ENCODE measurements at places on chromosomes 2 and 18.

DNA sequence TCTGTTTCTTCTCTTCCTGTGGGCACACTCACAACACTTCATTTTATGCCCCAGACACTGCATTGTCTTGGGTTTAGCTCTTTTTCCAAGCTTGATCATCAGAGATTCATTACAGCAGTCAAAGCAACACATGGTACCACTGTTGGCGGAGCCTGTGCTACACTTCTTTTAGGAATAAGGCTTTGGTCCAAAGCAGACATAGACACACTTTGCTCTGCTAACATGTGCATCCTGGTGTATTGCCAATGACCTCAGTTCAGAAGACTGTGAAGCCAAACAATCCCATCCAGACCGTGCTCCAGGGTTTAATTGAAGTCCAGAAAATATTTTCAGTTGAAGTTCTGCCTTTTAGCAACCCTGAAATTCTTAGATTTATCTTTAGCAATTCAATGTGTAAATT lies 354.6 kb upstream of the RAB12 start:
- DNase-seq: no peak

DNA sequence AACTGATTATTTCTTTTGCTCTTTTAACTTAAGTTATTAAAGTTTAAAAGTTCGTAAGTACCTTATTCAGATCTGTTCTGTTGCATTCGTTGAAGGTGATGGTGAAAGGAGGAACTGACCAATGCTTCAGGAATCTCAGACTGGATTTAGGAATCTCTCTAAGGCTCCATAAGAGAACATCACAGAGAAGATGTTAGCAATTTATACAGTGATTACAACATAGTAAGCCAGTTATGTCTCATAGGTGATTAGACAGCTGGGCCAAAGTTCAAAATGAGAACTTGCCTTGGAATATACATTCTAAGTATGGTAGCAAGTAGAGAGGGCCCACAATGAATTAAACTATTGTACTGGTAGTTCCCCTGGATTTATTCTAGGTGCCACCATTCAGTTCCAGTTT lies 3.2 kb downstream of the MARS2 start:
- no peak for DNase-seq

- no peak for DNase-seq
These were observed 76.3 kb upstream of the GALNT5 start for GRCh38 chr2:157181234-157181633.

- DNase-seq: no peak
These were observed 293.2 kb upstream of the ZNF804A start for GRCh38 chr2:184305105-184305504.

GRCh38 chr2:39434233-39434897 lies 2.7 kb downstream of the MAP4K3 start:
- no peak for DNase-seq

DNA sequence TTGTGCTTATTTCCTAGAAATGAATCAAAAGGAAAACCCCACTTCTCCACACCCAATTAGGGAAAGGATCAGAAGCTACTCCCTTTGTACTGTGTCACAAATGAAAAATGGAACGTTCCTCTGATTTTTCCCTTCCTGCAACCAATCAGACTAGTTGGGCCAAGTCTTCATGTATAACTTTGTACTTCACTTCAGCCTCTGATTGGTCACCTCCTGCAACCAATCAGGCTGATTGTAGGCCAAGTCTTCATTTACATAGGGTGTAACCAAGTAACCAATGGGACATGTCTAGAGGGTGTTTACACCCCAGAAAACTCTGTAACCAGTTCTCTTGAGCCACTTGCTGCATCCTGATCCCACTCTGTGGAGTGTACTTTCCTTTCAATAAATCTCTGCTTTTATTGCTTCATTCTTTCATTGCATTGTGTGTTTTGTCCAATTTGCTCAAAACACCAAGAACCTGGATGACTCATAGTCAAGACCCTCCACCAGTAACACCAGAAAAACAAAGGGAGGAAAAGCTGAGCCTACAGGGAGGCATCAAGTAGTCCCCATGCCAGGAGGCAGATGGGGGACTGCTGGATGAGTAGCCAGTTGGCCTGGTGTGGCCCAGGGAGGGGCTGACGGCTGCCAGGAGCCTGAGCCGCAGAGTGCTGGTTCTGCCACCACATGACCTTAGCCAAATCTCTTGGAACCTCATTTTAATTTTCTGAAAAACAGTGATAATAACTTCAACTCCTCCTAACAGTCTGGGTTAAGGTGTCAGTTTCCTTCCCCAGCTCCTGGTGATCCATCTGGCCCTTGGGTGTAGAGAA lies 46.1 kb downstream of the SOWAHC start:
- DNase-seq: no peak

DNA sequence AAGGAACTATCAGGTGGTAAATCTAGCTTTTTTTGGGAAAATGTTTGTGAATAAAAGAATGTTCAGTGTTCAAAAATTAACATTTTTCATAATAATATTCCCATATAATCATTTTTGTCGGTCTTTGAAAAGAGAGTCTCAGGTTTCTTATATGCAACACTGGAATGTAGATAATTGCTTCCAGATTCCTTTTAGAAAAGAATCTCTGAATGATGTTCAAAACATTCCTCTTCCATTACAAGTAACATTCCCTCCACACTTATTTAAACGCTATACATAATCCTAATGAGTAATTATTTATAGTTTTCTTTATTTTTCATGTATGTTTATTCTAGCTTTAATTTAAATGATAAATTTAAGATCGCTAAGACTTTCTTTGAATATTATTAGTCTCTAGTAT lies 7.0 kb downstream of the ZSWIM2 start:
- DNase-seq: no peak

GRCh38 chr2:15934291-15934945 lies 5.9 kb upstream of the MYCN start:
- no peak for DNase-seq

- no peak for DNase-seq
These were observed 239.1 kb downstream of the HDAC4 start for GRCh38 chr2:239161711-239162140.

- DNase-seq: no peak
These were observed 492.9 kb upstream of the ZEB2 start for GRCh38 chr2:145012806-145013205.

DNA sequence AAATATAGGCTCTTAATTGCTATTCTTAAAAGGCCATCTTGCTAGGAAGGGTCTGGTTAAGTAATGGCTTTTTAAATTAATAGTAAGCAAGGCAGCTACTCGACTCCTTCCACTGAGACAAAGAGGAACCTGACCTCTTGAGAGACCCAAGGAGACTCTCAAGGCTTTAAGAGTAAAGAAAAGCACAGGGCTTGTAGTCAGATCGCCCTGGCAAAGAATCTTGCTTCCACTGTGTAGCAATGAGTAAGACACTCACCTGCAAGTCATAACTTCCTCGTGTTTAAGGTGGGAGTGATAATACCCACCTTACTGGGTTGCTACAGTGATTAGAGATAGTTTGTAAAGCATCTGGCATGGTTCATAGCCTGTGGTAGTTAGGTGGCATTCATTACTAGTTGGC lies 274.5 kb downstream of the TSN start:
- no peak for DNase-seq

DNA sequence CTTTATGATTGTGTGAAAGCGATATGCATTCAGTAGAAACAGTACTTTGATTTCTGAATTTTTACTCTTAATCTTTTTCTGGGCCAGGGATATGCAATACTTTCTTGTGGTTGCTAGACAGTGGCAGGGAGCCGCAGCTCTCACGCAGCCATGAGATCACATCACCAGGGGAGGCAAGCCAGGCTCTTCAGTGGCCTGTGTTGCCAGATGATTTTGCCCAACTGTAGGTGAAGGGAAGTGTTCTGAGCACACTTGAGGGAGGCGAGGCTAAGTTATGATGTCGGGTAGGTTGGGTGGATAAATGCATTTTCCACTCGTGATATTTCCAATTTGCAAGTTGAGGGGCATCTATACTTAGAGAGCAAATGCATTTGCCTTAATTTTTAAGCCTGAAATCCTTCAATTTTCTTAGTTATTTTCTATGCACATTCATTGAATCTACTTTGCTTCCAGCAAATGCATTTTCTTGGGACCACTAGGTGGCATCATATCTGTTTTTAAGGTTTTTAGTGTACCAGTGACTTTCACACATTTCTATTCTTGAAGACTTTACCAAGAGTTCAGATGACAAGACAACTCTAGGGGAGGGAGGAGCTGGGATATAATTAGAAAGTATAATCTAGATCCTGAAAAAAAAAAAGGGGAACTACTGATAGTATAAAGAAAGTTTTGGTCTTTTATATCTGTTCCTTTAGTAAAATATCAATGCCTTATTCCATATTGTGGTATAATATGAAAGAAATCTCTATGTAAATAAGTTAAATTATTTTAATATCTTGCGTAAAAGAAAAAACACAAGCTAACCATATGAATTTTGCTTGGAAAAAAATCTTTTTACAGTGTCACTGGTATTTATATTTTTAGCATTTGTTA lies 643.3 kb downstream of the SOCS6 start:
- DNase-seq: no peak

DNA sequence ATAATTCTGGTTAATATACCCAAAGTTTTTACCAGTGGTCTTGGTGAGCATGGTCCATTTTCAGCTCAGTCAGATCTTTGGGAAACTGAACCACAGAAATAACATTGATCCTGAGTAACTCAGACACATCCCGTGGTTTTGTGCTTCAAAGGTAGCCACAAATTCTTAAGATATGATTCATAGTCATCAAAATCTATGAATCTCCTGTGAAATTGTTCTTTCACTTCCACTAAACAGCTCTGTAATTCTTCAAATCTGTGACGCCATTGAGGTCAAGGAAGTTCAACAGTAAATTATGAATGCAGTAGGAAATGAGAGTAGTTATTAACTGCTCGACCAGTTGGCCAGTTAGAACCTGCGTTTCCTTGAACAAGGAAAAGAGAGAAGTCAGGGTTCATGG lies 147.3 kb downstream of the IRS1 start:
- DNase-seq: no peak

GRCh38 chr2:191321861-191322662 lies 76.9 kb downstream of the MYO1B start:
- DNase-seq: no peak

GRCh38 chr2:74502720-74503505 lies 3.5 kb upstream of the LBX2 start:
- DNase-seq: peak; percentile 47

DNA sequence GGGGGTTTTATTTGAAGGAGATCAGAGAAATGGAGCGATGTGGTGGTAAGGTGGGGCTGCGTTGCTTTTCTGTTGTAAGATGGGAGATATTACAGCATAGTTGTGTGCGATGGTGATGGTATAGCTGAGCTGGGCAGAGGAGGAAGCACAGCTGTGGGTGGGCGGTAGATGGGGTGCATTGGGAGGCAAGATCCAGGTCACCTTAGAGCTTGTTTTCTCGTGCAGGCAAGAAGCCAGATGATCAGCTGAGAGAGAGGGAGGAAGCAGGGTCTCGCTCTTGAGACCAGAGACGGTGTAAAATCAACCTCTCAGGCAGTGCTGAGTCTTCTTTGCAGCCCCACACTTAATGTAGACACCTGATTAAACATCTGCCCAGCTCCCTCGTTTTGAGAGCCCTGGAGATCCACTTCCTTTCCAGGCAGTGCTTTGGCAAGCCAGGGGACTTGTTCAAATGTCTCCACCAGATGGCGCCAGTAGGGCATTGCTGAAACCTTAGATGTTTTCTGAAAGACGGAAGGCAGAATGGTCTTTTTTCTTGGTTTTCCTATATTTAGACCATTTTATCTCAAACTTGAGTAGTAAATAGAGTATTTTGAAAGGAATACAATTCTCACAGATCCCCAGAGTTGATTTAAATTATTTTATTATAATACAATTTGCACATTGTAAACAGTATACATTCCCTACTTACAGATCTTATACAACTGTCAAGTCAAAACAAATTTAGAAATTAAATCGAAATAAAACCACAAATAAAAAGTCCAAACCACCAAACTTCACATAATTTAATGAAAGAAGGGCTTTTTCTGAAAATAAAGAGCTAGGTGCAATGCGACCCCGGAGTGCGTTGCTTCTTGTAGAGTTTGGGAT lies 21.1 kb upstream of the LYPD6B start:
- DNase-seq: peak; percentile 73

GRCh38 chr2:17736989-17737388 lies 16.6 kb downstream of the SMC6 start:
- no peak for DNase-seq

DNA sequence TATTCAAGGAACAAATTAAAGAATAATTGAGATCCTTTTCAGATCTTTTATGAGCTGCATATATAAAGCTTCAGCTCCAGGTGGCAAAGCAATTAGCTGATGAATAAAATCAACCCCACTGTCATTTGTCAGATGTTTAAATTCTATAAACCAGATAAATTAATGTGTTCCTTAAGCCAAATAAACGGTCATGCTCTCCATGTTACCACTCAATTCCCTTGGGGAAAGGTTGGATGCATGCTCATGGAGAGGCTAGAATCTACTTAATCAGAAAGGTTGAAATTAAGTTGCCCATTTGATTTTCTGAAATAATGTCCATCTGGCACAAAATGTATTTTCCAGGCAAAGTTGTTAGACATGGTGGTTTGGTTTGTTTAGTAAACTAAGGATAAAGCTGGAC lies 282.5 kb upstream of the SPRED2 start:
- DNase-seq: no peak

DNA sequence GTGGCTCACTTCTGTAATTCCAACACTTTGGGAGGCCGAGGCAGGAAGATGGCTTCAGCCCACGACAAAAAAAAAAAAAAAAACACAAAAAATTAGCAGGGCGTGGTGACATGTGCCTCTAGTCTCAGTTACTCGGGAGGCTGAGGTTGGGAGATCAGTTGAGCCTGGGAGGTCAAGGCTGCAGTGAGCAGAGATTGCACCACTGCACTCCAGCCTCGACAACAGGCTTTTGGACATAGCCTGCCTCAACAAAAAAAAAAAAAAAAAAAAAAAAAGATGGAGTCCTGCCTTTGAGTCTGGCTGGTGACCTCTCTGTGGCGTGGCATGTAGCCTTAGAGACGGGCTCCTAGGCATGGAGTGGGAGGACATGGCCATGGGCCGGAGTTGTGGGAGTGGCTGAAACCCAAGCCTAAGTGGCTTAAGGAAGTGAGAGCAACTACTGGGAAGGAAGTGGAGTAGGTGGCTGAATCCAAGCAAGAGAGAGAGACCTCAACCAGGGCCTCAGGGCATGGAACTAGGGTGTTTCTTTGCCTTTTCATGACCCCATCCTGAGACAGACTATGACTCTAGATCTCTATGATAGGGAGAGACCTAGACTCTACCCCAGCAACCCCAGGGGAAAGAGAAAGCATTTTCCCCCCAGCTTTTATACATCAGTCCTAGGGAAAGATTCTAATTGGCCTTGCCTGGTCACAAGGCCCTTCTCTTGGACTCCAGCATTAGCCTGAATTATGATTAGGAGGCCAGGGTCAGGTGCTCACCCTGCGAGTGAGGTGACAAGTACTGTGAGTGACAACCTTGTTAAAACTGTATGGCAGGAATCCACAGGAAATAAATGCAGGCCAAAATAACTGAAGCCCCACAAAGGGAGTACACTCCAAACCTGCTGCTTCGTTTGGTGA lies 34.2 kb downstream of the NPAS2 start:
- DNase-seq: no peak

- no peak for DNase-seq
These were observed 1363.2 kb upstream of the ACVR2A start for GRCh38 chr2:146481629-146482028.

DNA sequence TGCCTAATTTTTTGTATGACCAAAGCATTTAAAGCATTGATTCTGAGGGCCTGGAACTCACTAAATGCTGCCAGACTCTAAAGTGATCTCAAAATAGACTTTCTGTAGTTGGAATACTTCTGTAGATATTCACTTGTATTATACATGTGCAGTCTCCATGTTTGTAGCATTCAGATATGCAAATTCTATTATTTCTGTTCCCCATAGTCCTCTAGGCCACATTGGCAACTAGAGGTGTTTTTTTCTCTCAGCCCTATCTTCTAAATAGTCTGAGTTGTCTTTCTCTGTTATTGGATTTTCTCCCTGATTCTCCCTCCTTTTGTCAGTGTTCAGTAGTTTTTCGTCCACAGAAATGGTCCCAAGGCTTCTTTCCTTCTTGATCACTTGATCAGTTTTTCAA lies 38.5 kb downstream of the ANKRD12 start:
- DNase-seq: no peak
